ENCODE measurements at places on chromosomes 6 and 20. TPM values are rescaled to one million over a fixed set of nuclear protein-coding genes. Genes with fewer than 3 reads are reported as not detected.

Gene HLA-A
- 154 TPM for total RNA-seq

Gene ZNF311
- 0.11 TPM for total RNA-seq

Gene RNF144B
- total RNA-seq: 47.0 TPM

Gene ULBP2
- not detected for total RNA-seq

Gene PRSS16
- total RNA-seq: not detected
